ENCODE measurements at places on chromosomes 4 and X.

DNA sequence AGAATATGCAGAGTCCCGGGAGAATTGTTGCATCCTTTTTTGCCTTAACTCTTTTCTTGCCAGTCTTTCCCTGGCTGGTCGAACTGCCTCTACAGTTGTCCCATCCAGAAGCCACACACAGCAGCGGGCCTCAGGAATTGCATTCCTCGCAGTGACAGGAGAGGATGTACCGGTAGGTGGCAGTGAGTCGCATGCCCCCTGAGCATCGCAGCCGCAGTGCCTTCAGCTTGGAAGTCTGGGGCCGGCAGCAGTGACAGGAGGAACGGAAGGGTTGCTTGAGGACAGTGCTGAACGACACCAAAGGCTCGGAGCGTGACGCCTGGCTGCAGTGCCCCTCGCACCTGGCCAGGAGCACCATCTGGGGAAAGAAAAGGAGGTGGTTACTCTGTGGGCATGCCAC lies 23.5 kb downstream of the NDP start:
- DNase-seq = peak; percentile 0

GRCh38 chr4:107618656-107619055 lies 101.4 kb downstream of the PAPSS1 start:
- DNase-seq = no peak

- no peak for DNase-seq
These were observed 26.6 kb upstream of the CD99 start for GRCh38 chrX:2664502-2664901.

DNA sequence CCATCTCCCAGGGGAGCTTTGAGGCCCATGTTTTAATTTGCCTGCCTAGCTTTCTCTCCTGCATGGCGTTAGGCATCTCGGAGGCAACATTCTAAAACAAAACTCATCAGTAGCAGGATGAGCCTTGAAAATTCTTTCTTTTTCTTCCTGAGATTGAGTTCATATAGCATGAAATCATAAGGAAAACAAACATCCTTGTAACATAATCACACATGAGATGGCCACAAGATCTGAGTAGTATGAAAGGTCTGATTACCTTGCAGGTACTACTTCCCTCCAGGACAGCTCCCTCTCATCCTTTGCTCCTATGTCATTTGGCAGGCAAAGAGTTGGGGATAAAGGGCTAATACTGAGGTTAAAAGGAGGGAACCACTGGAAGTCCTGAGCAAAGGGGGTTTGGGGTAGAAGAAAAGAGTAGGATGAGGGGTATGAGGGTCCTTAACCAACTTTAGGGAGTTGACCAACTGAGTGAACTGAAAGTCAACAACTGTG lies 37.5 kb upstream of the CXCL8 start:
- DNase-seq = no peak

- no peak for DNase-seq
These were observed 1191.8 kb downstream of the ARAP2 start for GRCh38 chr4:35052546-35052945.

DNA sequence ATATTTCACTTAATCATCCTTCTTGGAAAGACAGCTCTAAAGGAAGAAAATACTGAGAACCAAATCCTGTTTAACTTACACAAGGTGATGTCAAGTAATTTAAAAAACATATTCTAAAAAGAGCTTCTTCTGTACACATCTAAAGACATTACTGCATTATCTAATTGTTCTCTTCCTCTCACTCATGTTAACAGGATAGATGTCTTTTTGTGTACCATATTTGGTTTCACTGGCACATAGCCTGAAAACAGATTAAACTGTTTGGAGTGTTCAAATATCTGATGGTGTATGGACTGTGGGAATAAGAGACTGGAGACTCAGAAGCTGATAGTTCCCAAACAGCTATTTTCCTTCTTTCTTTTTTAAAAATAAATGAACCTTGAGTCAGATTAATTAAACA lies 213.3 kb upstream of the MAB21L2 start:
- no peak for DNase-seq

DNA sequence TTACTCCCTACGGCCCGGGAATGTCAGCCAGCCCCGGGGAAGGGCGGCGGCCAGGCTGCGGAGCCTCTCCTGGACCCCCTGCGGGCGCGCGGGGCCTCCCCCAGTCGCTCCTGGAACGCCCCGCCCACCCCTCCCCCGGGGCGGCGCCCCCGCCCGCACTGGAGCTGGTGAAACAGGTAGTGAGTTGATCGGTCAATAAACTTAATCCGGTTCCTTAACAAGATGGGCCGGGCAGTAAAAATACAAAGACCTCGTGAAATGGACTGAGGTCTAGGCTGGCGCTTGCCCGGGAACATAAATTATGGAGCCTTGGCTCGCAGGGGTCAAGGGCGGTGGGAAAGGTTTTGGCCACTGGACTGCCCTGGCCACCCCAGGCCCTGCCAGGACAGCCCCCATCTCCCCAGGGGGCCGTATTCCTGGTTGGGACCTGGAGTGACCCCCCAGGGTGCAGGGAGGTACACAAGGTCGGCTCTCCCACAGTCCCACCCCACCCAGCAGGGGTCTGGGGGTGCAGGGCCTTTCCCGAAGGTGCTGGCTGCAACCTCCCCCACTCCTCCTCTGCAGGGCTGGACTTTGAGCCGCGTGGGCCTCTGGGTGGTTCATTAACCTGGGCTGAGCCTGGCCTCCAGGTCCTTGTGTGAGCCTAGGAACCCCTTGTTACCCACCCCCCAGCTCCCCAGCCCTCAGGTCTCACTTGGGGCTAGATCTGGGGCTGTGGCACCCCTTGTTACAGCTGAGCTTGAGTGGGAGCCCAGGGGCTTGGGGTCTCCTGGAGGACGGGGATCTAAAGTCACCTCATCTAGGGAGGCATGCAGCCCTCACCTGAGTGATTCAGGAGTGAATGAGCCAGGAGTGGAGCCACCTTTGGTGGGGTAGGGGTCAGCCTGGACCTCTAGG lies 2.5 kb downstream of the FGFR3 start:
- no peak for DNase-seq

DNA sequence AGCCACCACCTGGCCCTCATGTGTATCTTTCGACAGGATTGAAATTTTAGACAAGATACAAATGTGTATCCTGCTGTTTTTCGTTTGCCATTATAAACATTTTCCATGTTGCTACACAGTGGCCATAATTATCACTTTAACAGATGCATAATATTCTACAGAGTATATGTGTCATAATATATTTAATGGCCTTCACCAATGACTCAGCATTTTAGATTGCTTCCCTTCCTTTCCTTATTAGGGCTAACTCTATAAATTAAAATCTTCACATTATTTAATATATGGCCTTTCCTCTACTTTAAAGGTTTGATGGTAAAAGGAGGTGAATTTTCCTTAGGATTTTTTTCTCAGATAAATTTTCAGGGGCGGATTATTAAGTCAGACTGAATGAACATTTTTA lies 97.4 kb downstream of the HS6ST2 start:
- DNase-seq = no peak

DNA sequence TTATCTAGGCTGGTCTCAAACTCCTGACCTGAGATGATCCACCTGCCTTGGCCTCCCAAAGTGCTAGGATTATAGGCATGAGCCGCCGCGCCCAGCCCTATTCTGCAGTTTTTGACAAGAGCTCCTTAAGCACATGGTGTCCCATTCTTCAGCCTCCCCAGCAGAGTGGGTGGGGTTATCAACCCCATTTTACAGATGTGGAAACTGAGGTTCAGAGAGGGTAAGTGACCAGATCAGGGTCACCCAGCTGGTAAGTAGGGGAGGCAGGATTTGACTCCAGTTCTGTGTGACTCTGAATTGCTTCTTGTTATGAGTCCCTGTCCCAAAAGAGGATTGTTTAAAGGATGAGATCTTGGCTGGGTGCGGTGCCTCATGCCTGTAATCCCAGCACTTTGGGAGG lies 14.5 kb downstream of the MAN2B2 start:
- no peak for DNase-seq

DNA sequence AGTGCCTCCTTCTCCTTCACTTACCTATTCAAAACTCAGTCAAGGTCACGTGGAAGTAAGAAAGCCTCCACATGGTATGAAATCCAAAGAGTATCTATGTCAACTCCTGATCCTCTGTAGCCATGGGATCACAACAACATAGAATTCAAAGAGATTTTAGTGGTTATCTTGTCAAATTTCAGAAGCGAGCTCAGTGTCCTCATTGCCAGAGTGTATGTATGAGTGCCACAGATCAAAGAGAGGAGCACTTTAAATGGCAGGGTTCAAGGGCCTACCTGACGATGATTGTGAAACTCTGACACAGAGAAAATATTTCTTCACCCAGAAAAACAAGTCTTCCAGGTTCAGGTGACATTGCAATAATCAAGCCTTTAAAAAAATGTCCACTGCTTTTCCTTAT lies 1.2 kb upstream of the ACE2 start:
- DNase-seq = no peak

- DNase-seq = no peak
These were observed 72.1 kb upstream of the MAMLD1 start for GRCh38 chrX:150291014-150291413.

DNA sequence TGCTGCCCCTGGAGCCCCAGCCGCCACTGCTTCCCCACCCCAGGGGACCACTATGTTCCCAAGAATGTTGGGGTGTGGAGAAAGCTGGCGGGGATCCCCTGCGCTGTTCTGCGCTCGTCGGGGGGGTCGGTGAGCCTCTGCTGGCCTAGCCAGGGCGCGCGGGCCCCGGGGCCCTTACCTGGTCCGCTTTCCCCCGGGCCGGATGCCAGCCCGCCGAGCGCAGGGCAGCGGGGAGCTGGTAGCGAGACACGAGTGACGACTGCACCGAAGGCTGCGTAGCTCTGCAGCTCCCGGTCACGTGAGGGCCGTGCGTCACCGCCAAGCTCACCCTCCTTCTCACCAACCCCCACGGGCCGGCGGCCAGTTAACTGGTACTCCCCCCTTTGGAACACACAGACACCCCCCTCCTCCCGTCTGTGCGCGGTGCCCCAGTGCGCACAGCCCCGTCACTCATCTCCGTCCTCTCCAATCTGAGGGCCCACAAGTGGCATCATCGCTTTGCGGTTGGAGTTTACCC lies at the start of gene BEX1:
Gene BEX1, minus strand, starts transcription at position 254 of the 517 bp plus-strand sequence. CDS start 897 bp downstream, outside the sequence.
- no peak for DNase-seq

DNA sequence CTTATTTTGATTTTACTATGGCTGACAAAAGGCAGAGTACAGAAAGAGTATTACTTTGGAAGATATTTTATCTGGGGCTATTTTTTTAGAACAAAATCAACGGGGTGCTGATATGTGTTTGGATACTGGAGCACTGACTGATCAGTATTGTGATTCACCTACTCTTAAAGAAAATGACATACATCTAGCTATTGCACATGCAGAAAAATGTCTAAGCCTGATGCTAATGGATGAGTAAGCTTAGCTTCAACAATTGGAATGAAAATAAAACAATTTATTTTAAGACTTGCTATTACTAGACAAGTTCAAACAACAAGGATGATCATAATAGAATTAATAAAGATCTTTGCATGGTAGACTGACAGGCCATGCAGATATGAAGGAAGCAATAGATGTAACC lies 262.0 kb downstream of the PPP1R2C start:
- no peak for DNase-seq

DNA sequence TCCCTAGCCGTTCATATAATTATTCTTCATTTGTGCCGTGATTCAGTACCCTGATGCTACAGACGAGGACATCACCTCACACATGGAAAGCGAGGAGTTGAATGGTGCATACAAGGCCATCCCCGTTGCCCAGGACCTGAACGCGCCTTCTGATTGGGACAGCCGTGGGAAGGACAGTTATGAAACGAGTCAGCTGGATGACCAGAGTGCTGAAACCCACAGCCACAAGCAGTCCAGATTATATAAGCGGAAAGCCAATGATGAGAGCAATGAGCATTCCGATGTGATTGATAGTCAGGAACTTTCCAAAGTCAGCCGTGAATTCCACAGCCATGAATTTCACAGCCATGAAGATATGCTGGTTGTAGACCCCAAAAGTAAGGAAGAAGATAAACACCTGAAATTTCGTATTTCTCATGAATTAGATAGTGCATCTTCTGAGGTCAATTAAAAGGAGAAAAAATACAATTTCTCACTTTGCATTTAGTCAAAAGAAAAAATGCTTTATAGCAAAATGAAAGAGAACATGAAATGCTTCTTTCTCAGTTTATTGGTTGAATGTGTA lies 7.0 kb downstream of the SPP1 start:
- DNase-seq = no peak

DNA sequence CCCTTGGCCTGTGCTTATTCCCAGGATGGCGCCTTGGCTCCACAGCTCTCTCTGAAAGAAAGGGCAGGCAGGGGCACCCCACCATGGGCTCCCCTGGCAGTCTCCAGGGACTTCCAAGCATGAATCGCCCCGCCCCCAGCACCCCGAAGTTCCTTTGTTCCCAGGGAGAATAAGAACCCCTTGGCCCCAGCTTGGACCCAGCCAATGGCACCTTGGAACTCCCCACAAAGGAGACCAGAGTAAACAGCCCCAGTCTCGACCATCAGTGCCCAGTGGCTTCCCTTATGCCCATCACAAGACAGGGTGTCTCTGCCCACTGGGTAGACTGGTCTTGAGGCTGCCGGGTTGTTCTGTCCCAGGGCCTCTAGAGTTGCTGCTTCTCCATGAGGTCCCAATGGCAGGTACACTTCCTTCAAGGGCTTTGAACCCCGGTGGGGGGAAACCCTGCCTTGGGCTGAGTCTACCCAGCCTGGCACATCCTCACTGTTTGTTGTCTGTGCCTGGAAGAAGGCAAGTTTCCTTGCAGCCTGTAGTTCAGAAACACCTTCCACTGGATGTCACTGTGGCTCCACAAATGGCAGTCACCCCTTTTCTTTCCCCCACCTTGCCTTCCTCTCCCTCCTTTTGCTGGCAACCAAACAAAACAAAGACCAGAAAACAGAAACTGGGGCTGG lies 30.8 kb downstream of the NBDY start:
- no peak for DNase-seq

- DNase-seq = no peak
These were observed 28.6 kb downstream of the MAGED4 start for GRCh38 chrX:52213276-52213675.

GRCh38 chr4:150379454-150379853 lies 202.5 kb upstream of the MAB21L2 start:
- DNase-seq = no peak

- no peak for DNase-seq
These were observed 668.2 kb upstream of the NDST4 start for GRCh38 chr4:115781528-115782146.

DNA sequence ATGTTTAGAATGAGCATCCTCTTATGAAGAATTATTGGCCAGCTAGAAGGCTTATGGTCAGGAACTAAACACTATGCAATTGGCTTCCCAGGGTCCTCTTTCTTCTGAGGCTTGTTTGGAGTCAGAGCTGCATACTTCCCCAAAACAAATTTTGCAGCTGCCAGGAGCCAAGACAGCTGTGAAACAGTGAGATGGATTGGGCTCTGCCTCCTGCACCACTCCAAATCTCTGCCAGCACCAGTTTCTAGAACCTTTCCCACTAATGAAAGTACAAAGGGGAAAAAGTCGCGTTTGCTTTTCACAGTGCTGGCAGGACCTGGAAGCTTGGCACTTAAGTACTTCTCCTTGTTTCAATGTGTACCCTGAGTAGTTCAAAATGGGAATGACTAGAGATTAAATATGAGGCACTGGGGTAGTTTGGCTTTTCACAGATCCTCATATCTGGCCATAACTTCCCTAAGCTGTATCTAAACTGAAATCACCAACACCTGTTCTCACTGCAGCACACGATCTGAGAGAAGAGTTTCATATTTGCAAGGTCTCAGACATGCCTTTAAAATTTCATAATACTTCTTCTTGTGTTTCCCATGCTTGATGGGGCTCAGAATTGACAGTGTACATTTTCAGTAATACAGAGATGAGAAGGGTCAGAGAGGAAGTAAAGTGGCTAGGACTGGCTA lies 20.7 kb upstream of the AR start:
- no peak for DNase-seq
